ENCODE measurements at places on chromosomes 6 and 20. TPM values are rescaled to one million over a fixed set of nuclear protein-coding genes. Genes with fewer than 3 reads are reported as not detected.

The HLA-DQA2 gene
- polyA plus RNA-seq: 167 TPM

The NRSN1 gene
- not detected for polyA plus RNA-seq

The CLDN20 gene
- polyA plus RNA-seq: not detected

The TOX2 gene
- polyA plus RNA-seq: 0.73 TPM

The LHFPL5 gene
- not detected for polyA plus RNA-seq

All from IgD-negative memory B cell (primary cell).